Calu3 (cell line): ENCODE measurements at places on chromosomes 1 and 21.
A peak's percentile ranks its signal among the peaks of the same experiment; 100 is the strongest.

DNA sequence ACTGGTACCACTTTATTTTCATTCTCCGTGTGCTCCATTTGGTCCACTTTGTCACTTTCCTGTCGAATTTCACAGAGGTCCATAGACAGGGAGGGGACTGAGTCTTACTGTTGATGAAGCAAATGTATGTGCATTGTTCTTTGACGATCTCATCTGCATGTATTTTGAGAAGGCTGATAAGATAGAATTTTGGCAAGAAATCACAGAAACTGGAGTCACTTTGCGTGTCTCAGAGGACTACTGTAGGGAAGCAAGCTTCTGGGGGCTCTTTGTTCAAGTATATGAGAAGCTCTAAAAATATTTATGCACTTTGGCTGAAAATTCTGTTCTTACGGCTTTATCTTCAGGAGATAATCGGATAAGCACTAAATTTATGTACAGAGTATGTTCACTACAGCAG is 78.1 kb downstream of the PCBP3 start:
- DNase-seq = no peak

- DNase-seq = peak; percentile 41
These were observed 143.5 kb downstream of the DMRTA2 start for GRCh38 chr1:50279622-50280330.

DNA sequence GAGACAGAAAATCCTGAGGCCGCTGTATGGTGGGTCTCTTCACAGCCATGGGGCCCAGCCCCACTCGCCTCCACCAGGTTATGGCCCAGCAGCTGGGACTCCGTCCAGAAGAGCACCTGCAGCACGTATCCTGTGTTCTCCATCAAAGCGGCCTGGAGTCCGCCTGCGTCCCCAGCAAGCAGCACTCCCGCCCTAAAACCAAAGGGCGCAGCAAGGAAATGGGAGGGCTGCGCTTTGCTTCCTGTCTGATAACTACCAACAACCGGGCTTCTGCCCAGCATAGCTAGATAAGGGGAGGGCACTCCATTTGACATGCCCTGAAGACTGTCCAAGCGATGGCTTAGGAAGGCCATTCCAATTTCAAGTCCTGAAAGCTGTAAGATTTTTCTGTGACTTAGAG is 119.9 kb downstream of the KCNJ15 start:
- DNase-seq = no peak

- DNase-seq = no peak
These were observed 3.0 kb downstream of the NTRK1 start for GRCh38 chr1:156863631-156864030.

DNA sequence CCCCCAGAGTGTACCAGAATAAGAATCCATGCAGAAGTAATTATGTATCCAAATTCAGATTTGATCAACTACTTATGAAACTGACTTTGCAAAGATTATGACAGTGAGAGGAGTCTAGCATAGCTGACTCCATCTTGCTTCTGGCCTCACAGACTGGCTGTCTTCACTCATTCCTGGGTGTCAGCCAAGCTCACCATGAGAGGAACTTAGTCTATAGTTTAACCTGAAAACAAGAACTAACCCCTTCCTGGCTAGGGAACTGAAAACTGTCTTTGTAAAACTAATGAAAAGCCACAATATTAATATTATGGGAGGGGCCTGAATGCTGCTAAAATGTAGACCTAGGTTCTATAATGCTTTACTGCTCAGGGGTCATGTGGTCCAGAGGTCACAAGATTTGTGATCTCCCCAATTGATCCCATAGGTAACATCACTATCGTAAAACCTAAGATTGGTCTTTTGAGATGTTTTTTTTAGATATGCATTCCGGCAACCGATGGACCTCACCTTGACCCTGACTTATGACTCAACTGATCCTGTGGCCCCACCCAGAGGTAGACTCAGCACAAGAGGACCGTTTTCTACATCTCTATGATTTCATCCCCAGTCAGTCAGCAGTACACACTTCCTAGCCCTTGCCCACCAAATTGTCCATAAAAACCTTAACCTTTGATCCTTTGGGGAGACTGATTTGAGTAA is 55.2 kb downstream of the ATP1B1 start:
- DNase-seq = peak; percentile 23

GRCh38 chr1:89523572-89524368 is 859 bp upstream of the LRRC8B start:
- peak; percentile 50 for DNase-seq

GRCh38 chr1:96362623-96363022 is 359.0 kb upstream of the PTBP2 start:
- DNase-seq = peak; percentile 58

GRCh38 chr1:222820171-222820712 is 5.4 kb downstream of the DISP1 start:
- DNase-seq = no peak

- no peak for DNase-seq
These were observed 127.5 kb downstream of the GALNT2 start for GRCh38 chr1:230194525-230194924.

DNA sequence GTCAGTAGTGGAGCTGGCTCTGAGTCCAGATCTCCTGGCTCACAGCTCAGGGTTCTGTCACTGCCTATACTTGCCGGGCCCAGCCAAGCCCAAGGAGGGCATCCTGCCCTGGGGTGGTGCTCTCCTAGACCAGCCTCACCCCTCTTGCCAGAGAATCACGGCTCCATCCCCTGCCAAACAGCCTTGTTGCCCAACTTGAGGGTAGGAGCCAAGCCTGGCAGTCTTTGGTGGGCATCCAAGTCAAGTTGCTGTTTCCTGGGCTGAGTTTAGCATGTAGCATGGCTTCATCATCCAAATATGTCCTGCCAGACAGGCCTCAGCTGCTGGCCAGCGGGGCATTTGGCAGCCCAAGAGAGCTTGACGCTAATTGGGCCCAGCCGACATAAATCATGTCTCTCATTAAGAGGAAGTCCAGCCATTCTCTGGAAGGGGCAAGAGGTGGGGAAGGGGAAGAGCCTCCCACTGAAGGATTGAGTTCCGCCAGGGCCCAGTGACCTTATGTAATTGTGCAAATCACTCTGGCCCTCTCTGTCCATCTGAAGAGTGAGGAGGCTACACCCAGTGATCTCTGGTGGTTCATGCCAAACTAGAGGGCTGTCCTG is 22.6 kb upstream of the TRABD2B start:
- DNase-seq = no peak

- DNase-seq = no peak
These were observed 67.6 kb downstream of the MAB21L3 start for GRCh38 chr1:116178837-116179236.

- no peak for DNase-seq
These were observed 27.6 kb downstream of the COQ8A start for GRCh38 chr1:226967665-226968064.

DNA sequence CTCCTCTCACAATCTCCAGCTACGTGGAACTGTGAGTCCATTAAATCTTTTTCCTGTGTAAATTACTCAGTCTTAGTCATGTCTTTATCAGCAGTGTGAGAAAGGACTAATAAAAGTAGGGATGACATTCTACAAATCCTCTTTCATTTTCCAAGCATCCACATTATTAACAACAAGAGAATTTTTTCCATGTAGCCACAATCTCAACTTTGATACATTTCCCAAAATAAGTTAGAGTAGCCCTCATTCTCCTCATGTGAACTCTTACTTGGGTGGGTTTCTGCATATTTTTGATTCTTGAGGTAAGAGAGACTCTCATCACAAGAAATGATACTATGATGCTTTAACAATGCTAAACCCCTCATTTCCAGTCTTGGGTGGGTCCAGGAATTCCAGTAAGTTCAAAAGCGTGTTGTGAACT is 52.8 kb downstream of the TNFSF18 start:
- no peak for DNase-seq

- DNase-seq = no peak
These were observed 10.0 kb upstream of the KPRP start for GRCh38 chr1:152747831-152748230.

GRCh38 chr1:18354612-18355011 is 126.1 kb upstream of the KLHDC7A start:
- no peak for DNase-seq

GRCh38 chr1:154325583-154326545 is 539 bp downstream of the ATP8B2 start:
- DNase-seq = peak; percentile 78

- DNase-seq = no peak
These were observed 574.9 kb upstream of the NR5A2 start for GRCh38 chr1:199452627-199453026.

- no peak for DNase-seq
These were observed 5.7 kb downstream of the CNST start for GRCh38 chr1:246571953-246572352.

DNA sequence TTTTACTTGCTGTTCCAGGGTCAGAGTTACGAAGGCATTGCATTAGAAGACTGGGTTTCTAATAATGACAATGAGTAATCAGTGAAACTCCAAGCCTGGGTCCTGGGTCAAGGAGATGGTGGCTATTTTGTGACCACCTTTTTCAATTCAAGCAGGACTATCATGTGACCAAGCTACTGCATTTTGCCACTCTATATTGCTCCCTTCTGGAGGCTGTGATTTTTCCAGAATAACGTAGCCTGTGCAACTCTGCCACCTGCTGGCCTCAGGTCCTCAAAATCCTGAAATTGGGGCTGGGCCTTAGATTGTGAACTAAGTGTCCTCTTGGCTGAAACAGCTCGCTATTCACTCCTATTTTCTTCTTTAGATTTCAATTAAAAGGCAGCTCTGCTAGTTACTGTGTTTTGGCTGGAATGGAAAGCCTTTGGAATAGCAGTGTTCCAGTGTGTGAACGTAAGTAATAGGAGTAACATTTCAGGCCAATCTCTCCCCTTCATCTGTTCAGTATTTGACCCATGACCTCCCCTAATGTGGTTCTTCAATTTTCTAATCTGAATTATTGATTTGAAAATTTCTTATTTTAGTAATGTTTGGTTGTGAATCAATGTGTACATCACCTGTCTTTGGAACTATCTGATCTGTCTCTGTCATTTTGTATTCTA is 52.9 kb upstream of the CD46 start:
- peak; percentile 78 for DNase-seq

DNA sequence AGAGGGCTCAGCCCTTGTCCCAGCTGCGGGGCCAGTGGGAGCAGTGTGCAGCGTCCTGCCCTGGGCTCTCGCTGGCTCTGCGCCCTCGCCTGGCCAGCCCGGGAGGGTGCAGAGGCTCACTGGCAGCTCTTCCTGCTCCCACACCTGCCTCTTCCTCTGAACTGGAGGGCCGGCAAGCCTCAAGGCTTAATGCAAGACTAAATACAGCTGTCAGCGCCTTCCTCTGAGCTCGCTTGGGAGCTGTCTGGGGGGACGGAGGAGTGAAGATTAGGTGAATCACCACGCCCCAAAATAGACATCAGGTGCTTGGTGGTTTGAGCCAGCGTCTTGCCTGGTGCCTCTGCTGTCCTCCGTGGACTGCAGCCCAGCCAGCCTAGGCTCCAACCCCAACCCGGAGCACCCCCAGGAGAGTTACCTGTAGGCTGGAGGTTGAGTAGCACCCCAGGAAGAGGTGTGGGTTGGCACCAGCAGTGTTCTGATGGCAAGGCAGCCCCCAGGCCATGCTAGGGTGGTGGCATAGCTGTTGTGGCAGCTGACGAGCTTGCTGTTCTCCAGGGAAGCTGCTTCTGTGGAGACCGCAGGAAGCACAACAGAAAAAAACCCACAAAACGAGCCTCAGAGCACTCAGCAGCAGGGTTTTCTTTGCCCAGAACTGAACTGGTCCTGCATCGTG is 36.9 kb downstream of the UMODL1 start:
- peak; percentile 57 for DNase-seq

- DNase-seq = no peak
These were observed 396.7 kb upstream of the C1orf87 start for GRCh38 chr1:60470246-60470645.
